ENCODE measurements at places on chromosomes 3 and 15. TPM values are rescaled to one million over a fixed set of nuclear protein-coding genes. Genes with fewer than 3 reads are reported as not detected.

DNA sequence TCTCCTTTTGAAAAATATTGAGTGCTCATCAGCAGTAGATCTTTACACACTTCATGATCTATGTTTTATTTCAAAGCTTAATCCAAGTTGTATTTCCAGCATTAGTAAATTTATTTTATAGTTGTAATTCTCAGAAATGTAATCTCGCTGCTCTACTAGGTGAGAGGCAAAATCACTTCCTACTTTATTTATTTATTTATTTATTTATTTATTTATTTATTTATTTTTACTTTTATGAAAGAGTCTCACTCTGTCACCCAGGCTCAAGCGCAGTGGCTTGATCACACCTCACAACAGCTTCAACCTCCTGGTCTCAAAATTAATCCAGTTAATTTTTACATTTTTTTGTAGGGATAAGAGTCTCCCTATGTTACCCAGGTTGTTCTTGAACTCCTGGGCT is 127.9 kb downstream of the CHL1 start:
- DNase-seq: no peak

Gene FBXW12
- not detected for total RNA-seq

DNA sequence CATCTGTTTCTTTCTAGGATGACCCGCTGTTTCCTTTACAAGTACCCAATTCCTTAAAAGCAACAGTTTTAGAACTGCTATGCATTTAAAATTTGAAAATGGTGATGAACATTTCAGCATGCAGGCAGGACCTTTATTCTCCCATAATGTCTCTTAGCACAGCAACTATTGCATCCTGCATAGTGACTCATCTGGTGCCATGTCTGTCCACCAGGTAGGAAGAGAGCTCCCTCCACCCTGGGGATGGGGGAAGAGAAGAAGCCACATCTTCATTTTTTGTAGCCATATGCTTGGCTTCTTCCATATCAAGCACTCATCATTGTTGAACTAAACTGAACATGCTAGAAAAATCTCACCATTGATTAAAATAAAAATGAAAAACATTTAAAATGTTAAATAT is 9.9 kb downstream of the GPR15 start:
- no peak for DNase-seq

- no peak for DNase-seq
These were observed 3.7 kb downstream of the TLR9 start for GRCh38 chr3:52221563-52222318.

Gene TTBK2
- total RNA-seq: 16.2 TPM

- DNase-seq: no peak
These were observed 11.4 kb upstream of the OCA2 start for GRCh38 chr15:28110481-28110881.

Data from fibroblast of lung (primary cell).